ENCODE measurements at places on chromosomes 6 and 20.
A peak's percentile ranks its signal among the peaks of the same experiment; 100 is the strongest.

DNA sequence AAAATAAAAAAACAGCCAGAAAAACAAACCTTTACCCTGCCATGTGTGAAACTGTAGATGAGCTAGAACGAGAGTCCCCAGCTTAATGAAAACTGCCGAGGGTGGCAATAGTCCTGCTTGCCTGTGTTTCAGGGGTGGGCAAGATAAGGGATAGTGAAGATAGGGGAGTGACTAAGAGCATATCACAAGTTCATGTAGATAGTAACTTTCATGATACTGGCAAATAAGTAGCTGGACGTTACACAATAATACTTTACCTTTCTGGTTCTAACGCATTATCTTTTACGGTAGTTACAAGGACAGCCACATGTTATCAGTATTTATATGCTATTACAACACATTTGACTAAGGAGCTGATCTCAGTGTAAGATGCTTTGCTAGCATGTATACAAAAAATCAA lies 9.3 kb upstream of the FBXO9 start:
- DNase-seq: no peak

- DNase-seq: no peak
Observed at GRCh38 chr6:141744971-141745370, 387.8 kb upstream of the GJE1 start.

DNA sequence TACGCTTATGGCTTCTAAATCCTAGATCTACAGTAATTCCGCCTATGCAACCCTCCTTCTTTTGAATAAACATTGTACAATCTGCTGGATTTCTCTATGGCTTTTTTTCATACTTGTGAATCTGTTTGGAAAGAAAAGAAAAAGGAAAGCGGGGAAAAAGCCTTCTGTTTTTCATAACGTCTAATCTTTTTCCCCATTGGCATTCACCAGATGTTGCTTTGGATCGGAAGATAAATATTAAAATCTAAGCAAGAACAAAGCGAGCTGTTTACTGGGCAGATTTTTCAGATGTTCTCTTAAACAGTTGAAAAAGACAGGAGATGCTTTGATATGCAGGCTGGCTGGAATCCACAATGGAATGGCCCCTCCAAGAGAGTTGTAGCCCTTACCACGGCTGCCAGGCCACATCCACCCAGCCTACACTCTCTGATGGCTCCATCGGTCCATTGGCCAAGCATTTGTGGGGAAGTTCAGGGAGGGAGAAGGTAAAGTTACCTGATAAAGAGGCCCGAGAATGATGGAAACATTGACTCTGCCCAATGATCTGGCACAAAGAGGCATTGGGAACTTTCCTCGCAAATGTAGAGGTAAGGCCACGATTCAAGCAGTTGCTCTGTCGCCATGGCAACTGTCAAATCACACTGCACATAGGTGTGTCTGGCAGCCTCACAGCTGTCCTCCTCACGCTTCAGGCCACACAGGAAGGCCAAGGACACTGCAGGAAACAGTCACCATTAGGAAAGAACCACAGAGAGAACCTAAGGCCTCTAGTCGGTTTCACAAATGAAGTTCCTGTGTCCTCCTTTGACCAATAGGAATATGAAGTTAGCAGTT lies 70.3 kb downstream of the PKHD1 start:
- DNase-seq: no peak

GRCh38 chr20:20407891-20408805 lies 40.2 kb downstream of the INSM1 start:
- DNase-seq: peak; percentile 6

DNA sequence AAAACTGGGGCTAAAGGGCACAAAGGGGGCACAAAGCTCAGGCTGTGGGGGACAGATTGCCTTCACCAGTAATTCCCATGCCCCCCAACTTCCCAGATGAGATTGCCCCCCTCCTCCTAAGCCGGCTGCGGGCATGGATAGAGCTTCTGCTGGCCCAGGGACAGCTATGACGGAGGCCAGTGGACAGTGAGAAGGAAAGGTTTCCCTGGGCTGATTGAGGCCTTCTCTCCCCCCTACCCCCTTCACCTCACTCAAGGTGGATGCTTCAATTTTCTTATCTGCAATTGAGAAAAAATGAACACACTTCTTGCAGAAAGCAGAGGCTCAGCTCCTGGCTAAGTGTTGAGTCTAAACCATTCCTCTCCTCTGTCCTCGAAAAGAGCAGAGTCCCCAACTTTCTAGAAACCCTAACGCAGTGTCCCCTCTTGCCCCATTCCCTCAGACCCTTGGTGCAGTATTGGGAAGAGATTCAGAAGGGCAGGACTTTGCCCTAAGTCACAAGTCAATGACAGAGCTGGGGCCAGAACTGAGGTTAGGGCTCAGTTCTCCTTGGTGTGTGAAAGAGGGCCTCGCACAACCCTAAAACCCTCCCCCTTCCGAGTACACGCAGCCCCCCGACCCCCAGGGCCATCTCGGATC lies 808 bp downstream of the SDC4 start:
- DNase-seq: no peak

- no peak for DNase-seq
Observed at GRCh38 chr6:1371933-1372332, 17.4 kb upstream of the FOXF2 start.

All from fibroblast of skin of right quadriceps (primary cell).